ENCODE measurements at places on chromosomes 2 and 18.

GRCh38 chr2:171244970-171245782 is 84.5 kb upstream of the TLK1 start:
- DNase-seq, result no peak

DNA sequence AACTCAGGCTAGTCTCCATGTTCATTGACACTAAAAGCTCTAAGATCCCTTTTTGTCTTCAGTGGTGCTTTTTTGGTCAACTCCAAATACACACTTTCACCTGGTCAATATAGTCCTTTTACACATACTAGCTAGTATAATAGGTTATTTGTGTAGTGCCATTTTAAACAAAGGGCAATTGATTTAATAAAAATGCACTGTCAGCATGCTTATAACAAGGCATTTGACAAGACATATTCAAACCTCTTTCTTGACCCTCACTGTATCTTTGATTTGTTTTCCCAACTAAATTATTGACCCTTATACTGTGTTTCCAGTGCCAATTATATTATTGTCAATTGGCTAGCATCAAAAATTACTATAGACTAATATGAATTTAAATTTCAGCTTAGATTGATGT is 1117.6 kb upstream of the DDX18 start:
- no peak for DNase-seq

GRCh38 chr2:223123855-223124610 is 72.0 kb downstream of the KCNE4 start:
- DNase-seq, result no peak

- no peak for DNase-seq
Observed at GRCh38 chr2:60764736-60765534, 8.9 kb downstream of the PAPOLG start.

DNA sequence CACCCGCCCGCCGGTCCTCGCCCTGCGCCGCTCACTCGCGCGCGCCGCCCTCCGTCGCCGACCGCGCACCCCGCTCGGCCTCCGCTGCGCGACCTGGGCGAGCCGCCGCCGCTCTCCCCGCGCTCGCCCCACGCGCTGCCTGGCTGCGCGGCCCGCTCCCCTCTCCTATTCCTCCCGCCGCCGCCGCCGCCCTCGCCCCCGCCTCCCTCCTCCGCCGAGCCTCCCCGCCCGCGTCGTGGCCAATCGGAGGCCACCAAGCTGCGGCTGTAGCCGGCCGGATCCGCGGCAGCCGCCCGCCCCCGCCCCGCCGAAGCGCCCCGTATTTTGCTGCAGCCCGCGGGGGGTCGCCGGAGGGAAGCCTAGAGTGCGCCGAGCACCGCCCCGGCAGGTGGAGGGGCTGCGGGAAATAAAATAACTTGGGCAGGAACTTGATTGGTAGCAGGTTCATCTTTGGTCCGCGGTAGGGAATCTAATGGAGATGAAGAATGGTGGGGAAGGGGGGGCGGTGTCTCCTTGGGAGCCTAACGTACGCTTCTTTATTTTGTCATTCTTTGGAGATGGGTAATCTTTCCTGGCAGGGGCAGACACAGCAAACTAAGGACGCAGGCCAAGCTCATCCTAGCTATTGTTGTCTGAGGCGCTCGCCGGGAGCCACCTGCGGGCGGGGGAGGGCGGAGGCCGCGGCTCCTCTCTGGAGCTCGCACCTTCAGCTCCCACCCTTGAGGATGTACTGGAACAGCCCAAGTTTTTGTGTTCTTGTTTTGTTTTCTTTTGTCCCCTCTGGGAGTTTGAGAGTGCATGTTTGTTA is 1.1 kb upstream of the CDH2 start:
- peak; percentile 62 for DNase-seq

DNA sequence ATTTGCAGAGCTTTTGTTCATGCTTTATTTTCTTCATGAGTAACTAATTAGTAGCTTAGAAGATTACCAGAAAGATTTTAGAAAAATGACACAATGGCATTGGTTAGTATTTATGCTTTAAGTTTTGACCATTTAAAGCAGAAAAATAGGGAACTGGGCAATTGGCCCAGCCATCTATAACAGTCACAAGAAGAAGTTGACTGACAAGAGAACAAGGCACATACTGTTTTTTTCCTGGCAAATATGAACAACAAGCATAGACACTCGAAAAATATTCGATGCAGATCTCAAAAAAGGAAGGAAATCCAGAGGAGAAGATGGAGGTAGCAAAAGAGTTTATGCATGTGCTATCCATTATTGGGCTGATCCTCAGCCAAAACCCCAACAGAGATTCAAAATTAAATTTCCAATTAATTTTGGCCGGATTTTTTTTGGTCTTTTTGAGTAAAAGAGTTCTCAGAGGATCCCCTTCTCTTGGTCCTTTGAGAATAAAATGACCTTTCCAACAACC is 200.8 kb upstream of the SLC35G4 start:
- DNase-seq, result no peak

DNA sequence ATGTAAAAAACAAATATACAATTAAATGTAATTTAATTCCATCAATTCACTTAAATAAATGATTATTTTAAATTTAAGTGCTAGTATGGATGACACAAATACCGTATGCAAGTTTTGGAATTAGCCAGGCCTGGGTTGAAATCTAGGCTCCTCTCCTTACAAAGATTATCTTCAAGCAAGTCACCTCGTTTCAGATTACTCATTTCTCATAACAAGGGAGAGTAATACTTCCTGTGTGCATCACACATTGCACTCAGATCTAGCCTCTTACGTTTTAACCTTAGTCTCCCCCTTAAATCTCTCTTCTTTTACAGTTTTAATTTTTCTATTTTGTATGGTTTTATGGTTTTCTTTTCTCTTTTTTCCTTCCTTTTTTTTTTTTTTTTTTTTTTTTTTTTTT is 1475.9 kb upstream of the NXPH2 start:
- DNase-seq, result no peak

DNA sequence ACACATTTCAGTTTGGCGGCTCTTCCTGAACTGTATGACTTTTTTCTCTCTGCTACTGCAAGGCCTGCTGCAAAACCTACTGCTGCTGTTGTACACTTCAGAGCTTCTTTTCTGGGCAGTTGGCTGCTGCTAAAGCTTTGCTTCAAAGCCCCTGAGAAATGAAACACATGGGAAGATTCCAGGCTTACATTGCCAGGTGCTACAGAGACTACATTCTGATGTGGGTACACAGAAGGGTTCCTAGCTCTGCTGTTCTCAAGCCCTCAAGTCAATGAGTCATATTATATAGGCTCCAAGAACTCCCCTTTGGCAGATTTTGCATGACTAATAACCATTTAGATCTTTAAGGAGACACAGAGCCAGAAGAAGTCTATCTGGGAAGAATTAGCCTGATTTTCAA is 12.9 kb upstream of the PGAP1 start:
- DNase-seq, result no peak
